ENCODE measurements at places on chromosomes 16 and 17.

DNA sequence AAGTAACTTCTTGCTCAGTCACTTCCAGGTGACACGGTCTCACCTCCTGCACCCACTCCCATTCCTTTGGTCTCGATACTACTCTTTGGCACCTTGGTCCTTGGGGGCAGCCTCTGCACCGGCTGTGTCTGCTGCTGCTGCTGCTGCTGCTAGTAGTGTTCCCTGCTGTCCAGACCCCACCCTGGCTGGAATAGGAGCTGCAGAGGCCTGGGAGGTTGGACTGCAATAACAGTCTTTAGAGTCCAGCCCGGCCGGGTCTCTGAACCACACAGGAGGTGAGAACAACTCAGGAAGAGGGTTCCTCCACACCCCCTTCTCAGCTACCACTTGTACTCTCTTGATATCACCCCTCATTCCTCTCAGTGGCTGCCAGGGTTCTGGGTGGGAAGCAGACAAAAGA lies 231.1 kb upstream of the NLRP1 start:
- no peak for DNase-seq

DNA sequence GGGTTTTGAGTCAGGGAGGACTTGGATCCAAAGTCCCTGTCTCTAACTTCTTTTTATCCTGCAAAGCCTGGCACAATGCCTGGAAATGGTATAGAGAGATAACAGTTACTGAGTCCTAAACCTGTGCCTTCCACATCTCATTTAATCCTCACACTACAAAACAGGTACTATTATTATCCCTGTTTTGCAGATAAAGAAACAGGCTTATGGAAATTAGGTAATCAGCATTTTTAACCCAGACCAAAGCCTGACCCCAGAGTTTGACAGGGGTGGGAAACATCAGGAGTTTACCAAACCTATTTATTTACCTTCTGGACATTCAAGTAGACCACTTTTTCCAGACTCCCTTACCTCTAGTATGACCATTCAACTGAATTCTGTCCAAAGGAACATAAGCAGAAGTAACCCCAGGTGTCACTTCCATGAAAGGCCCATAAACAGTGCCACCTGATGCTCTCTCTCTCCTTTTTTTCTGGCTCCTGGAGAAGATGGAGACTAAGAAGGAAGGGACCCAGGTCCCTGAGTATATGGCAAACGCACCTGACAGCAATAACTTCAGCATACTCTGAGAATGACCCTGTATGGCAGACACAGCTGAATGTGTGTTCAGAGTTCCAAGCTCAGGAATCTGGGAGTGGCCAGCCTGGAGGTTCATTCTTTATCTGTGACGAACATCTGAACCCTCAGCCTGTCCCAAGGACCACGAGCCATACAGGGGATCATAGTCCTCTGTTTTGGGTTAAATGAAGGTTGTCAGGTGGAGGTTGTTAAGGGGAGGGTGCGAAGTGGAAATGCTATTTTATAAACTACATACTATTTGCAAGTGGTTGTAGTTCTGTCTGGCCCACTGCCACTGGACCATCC lies 62.7 kb downstream of the HLF start:
- DNase-seq = no peak

- DNase-seq = no peak
These were observed 60.1 kb downstream of the CYLD start for GRCh38 chr16:50802000-50802399.

- no peak for DNase-seq
These were observed 19.7 kb downstream of the ALKBH5 start for GRCh38 chr17:18203308-18203707.

DNA sequence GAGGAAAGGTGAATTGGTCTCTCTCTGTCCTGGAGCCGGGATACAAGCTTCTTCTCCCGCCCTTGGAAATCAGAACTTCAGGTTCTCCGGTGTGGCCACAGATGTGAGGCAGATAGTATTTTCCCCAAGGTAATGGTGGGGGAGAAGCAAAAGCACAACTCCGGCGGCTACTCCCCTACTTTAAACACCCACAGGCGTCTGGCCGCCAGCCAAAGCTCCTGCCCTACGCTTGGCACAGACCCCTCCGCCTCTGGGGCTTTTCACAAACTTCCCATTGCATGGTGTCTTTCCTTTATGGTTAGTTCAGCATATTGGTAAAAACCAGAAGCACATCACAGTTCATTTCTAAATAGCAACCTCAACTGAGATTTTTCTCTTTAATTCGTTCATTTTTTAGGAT lies 39.4 kb upstream of the B4GALNT2 start:
- DNase-seq = no peak

- DNase-seq = no peak
These were observed 54.8 kb downstream of the OR1D5 start for GRCh38 chr17:3008336-3009288.

GRCh38 chr16:17358355-17358754 lies 112.4 kb downstream of the XYLT1 start:
- no peak for DNase-seq

DNA sequence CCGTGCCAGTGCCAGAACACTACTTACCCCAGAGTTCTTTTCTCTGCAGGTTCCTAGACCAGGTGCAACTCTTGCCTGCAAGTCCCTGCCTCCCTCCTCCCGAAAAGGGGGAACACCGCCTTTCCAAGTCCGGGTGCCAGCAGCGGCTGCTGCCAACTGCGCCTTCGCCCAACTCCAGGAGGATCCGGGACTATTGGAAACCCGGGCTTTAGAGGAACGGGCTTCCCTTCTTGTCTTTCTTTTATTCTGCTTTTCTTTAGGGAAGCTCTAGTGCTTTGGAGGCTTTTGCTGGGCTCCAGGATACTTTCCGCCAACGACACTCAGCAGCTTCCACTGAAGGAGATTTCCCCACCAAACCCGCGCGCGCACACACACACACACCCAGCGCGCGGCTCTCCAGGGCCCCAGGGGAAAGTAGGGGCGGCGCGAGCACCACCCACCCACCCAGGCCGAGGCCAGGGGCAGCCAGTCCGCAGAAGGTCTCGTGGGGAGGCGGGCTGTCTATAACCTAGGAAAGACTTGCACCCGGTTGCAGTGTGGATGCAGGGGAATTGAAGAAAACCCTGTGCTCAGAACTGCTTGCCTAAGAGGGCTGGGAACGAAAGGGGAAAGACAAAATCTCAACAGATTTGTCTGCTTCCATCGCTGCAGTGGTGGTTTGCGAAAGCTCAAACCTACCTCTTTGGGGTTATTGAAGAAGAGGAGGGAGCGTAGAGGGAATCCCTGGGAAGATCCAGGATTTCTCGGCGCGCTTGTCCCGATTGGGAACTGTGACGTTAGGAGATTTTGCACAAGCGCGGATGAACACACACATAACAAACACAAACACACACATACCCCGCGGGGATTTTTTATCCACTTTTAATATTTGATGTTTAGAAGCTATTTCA lies 977 bp upstream of the CA10 start:
- DNase-seq = no peak

DNA sequence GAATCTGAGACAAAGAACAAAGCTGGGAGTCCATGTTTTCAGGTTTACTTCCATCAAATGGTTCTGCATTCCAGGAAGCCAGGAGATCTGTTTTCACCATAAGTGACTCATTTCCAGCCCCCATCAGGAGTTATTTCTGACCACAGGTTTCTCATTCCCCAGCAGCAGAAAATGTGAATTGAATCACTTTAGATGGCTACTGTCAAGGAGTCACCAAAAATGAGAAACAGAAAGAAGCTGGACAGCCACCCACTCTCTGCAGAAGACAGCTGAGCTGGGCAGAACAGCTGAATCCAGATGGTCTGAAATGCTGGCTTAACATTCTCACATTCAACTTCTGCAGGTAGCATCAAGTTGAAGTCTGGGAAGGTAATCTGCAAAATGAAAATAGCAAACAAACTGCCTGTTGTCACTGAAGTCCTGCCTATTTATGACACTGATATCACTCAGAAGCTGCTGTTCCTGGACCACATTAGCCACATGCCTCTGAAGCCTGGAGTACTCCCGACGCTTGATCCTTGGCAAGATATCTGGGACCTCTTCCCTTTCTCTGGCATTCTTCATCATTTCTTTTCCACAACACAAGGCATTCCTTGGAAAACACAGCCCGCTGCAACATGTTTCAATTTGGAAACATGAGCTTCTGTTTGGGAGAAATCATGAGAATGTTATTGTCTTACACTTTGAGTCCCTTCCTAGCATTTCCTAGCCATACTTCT lies 15.3 kb downstream of the CCL11 start:
- no peak for DNase-seq

GRCh38 chr17:78168903-78169793 lies 767 bp downstream of the SYNGR2 start:
- peak; percentile 61 for DNase-seq

Measured in activated T-cell treated with anti-CD3 and anti-CD28 coated beads, Interleukin-2, amount 50 U/mL, for 4 hours (primary cell).